Activated CD4-positive, alpha-beta T cell treated with anti-CD3 and anti-CD28 coated beads, Interleukin-2, Interleukin-6, amounts not matched to agents 100 ng/mL and 50 ng/mL, durations not matched to agents 16 hours and 8 hours (primary cell): ENCODE measurements at places on chromosomes 5 and 9.

DNA sequence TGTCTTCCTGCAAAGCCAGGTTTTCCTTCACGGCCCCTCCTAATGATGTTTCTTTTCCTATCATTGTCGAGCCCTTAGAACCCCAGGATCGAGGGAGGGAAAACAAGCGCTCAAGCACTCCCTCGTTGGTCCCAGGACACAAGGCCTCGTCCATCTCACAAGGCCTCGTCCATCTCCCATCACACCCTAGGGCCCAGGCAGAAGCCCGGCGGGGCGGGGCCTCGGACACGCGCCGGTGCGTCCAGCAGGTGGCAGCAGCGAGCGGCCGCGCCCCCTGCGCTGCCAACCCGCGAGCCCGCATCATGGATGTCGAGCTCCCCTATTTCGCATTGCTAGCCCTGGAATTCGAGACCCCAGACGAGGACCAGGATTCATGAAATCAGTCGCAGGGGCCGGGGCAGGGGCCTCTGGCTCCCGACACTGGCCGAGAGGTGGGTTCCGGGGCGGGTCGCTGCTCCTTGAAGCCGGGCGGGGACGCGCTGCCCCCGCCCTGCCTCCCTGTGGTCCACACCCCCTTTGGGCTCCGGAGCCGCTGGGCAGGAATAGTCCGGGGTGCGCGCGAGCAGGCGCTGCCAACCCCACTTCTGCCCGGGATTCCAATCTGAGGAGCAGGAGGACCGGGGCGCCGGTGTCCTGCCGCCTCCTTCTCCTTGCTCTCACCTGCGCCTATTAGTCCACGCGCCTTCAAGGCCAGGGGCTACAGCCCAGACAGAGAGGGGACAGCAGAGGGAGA, at the start of gene ABLIM3:
Gene ABLIM3 (plus strand): TSS at position 270 of the 733 bp plus-strand sequence. CDS start 603 bp downstream, outside the sequence.
- peak; percentile 78 for DNase-seq

GRCh38 chr5:40939753-40940152, 30.5 kb downstream of the C7 start:
- DNase-seq = no peak

DNA sequence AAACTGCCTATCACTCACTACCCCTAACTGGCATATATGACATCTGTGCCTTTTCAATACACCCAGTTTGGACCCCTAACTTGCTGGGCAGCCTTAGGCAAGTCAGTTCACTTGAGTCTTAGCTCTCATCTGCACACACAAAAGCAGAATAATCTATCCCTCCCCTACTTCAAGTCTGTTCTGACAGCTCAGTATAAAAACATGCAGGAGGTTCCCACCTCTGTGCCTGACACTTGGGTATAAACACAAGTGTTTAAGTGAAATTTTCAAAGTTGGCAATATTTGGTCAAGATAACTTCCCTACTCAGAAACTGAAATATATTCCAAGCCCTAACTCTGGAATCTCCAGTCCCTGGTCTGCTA, 12.6 kb downstream of the HNRNPH1 start:
- no peak for DNase-seq

DNA sequence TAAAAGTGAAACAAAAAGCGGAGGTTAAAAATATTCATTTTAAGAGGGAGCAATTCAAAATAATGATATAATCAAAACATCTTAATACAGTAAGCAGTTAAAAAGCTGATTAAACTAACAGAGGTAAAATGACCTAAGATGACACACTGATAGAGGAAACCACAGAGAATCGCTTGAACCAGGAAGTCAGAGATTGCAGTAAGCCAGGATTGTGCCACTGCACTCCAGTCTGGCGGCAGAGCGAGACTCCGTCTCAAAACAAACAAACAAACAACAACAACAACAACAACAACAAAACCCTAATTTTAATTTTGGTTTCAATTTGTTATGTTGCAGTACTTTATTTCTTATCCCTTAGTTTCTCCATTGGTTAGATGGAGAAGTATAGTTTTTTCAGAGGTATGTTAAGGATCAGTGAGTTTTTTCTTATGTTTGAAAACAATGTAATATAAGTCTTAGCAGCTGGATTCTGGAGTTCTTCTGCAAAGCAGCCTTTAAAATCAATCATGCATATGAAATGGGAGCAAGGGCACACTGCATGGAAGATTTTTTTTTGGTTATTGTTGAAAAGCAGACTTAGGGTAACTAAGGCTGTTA, 58.5 kb downstream of the MLANA start:
- DNase-seq = peak; percentile 53

DNA sequence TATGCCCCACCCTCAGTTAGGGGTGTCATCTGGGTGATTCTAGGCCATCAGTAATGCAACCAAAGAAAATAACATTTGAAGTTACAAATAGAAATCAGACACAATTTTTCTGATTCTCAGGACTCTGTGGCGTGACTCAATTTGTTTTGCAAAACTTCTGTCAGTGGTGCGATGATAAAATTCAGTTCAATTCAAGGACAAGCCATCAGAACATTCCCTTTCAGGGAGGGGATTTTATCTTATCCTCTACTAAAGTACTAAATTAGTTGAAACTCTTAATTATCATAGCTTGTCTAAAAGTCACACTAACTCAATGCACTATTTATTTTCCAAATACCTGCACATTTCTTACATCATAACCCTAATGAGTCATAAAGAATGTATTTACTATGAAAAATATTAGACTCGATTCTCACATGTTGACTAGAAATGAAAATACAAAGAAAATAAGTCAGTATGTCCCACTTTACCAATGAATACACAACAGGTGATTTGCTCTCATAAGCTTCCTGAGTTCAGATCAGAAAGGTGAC, 28.2 kb downstream of the HTR4 start:
- DNase-seq = no peak

GRCh38 chr5:120677481-120677880, 213.4 kb downstream of the PRR16 start:
- DNase-seq = no peak

DNA sequence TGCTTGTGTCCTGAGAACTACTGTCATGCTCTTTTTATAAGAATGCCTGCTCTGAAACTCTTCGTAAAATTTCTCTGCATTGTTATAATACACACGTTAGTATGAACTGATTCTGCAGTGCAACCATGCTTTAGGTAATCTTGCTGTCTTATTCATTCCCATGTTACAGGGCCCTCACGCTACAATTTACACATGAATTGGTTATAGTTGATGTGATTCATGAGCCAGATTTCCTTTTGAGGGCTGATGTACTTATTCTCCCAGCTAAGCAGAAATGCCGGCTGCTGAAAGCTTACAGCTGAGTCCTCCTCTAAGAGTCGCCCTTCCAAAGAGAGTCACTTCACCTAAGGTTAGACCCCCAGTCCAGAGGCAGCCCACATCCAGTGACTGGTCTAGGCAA, 233.5 kb upstream of the PCSK5 start:
- no peak for DNase-seq

GRCh38 chr5:115098041-115098702, 71.5 kb downstream of the TRIM36 start:
- DNase-seq = peak; percentile 64

DNA sequence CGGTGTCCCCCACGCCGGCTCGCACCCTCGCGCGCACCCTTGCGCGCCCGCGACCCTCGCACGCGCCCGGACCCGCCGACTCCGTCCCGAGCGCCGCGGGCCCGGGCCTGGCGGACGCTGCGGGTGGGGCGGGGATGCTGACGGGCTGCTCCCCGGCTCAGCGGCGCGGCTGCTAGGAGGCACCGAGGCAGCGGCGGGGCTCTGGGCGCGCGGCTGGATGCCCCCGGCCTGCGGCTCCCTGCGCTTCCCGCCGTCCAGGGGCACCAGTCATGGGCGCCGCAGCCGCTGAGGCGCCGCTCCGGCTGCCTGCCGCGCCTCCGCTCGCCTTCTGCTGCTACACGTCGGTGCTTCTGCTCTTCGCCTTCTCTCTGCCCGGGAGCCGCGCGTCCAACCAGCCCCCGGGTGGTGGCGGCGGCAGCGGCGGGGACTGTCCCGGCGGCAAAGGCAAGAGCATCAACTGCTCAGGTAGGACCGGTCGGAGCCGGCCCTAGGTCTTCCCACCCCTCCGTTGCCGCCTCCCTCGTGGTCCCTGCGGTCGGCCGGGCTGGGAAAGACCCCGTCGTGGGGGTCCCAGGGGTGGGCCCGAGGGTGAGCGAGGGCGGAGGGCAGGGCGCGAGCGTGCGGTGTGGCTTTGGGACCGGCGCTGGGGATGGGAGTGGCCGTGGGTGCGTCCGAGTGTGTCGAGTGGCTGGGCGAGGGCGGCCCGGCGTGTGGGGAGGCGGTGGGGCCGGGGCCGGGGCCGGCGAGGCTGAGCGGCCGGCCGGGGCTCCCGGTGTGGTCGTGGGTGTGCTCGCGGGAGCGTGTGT, 530 bp downstream of the TMEFF1 start:
- peak; percentile 32 for DNase-seq

- no peak for DNase-seq
Measured at GRCh38 chr5:54080831-54081230, 229.5 kb downstream of the ARL15 start.

DNA sequence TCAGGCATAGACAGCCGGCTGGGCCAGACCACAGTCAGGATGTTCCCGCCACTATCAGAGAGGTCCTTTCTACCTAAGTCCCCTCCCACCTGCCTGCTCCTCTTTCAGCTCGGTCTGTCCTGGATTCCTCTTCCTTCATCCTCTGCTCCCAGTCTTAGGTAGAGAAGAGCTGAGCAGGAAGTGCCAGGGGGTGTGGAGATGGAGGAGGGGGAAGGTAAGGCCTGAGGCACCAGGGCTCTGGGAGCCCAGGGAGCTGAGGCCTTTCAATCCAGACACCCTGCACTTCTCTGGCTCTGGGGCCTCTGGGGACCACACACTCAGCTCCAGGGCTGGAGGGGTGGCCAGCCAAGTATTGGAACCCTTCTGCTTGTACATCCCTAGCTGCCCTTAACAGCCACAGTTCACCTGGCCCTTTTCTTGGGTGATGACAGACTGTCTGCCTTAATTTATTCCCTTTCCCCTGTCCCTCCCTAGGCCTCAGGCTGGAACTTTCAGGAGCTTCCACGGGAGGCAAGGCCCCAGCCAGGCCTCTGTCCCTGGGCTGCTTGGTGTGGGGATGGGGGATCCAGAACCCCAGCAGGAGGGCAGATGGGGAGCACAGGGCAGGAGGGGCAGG, 15.6 kb downstream of the IRF1 start:
- no peak for DNase-seq

DNA sequence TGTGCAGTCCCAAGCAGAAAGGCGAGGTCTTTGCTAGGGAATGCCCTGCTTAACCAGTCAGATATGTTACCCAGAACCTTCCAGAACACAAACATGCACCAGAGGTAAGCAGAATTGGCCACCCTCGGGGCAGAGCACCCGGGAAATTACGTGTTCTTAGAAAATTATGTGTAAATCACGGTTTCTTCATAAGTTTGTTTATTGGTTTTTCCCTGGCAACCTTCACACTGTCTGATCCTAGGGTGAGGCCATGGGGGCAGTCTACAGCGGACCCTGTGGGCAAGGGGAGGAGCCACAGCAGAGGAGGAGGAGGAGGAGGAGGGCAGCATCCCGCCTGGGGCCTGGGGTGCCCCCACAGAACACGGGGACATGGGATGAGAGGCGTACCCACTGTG, 31.4 kb downstream of the RXRA start:
- DNase-seq = no peak

DNA sequence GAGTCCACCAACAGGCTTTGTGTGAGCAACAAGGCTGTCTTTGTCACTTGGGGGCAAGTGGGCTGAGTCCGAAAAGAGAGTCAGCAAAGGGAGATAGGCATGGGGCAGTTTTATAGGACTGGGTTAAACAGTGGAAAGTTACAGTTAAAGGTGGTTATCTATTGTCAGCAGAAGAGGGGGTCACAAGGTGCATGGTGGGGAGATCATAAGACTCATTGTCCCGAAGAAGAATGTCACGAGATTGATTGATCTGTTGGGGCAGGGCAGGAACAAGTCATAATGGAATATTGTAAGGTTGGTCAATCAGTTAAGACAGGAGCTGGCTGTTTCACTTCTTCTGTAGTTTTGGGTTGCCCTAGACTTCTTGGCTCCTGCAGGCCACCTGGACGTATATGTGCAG, 7.6 kb upstream of the HMGCS1 start:
- no peak for DNase-seq

DNA sequence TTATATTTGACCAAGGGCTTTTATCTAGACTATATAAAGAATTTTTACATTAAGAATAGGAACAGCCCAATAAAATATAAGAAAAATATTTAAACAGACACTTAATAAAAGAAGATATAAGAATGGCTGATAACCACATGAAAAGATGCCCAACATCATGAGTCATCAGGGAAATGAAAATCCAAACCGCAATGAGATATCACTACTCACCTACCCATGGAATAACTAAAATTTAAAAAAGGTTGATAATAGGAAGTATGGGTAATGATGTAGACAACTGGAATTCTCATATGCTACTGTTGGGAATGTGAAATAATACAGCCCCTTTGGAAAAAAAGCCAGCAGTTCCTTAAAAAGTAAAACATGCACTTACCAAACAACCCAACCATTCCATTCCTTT, 206.9 kb upstream of the PCSK5 start:
- DNase-seq = no peak
